Activated naive CD8-positive, alpha-beta T cell treated with anti-CD3 and anti-CD28 coated beads for 36 hours (primary cell): ENCODE measurements at places on chromosomes 6 and 20. TPM values are rescaled to one million over a fixed set of nuclear protein-coding genes. Genes with fewer than 3 reads are reported as not detected.

Gene PLEKHG1
- 4.5 TPM for total RNA-seq

Gene RGS17
- total RNA-seq: not detected

GRCh38 chr6:119978274-119978889, 628.8 kb upstream of the MAN1A1 start:
- DNase-seq: no peak

- no peak for DNase-seq
These were observed 101.7 kb downstream of the F13A1 start for GRCh38 chr6:6218759-6219085.

GRCh38 chr6:135162678-135163439, 18.2 kb upstream of the MYB start:
- DNase-seq: peak; percentile 48

- DNase-seq: peak; percentile 56
These were observed 111.2 kb downstream of the SCML4 start for GRCh38 chr6:107712665-107713551.

DNA sequence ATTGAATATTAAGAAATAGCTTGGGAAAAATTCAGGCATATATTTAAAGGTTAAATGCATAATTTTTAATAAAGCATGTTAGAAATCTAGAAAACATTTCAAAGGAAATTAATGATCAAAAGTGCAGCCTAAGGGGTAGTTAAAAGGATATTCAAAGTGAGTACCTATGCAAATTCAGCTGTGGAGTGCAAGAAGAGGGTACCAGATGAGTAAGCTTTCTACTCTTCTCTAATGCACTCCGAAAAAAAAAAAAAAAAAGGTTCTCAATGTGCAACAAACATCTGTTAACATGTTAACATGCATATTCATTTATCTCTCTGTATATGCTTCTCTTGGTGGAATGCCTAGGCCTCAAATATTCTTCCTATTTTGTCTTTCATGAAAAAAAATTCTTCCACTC, 32.0 kb upstream of the KATNA1 start:
- no peak for DNase-seq

GRCh38 chr6:157967020-157967419, 14.6 kb upstream of the SYNJ2 start:
- no peak for DNase-seq

DNA sequence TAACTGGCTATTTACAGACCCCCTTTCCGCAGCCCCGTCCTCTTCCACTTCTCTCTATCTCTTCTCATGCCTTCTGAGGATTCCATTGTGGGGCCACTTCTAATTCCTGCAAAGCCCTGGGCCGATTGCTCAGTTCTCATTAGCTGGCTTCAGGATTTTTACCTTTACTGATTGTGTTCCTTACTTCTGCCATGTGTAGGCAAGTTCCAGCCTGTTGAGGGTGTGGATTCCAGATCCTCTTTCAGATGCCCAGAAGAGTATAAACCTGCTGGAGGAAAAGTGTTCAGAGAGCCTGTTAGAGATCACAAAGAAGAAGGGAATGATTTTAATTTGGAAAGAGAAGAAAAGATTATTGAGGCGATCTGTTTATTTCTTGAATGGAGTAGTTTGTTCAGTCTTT, 5.4 kb downstream of the DSE start:
- DNase-seq: no peak

DNA sequence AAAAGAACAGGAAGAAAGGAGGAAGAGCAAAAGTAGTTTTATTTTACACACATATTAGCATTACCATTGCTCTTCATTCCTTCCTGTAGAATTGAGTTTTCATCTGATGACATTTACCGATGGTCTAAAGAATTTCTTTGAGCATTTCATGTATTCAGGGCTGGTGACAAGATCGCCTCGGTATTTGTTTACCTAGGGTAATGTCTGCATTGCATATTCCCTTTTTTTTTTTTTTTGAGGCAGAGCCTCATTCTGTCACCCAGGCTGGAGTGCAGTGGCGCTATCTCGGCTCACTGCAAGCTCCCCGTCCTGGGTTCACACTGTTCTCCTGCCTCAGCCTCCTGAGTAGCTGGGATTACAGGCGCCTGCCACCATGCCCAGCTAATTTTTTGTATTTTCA, 19.3 kb downstream of the RAB22A start:
- no peak for DNase-seq

DNA sequence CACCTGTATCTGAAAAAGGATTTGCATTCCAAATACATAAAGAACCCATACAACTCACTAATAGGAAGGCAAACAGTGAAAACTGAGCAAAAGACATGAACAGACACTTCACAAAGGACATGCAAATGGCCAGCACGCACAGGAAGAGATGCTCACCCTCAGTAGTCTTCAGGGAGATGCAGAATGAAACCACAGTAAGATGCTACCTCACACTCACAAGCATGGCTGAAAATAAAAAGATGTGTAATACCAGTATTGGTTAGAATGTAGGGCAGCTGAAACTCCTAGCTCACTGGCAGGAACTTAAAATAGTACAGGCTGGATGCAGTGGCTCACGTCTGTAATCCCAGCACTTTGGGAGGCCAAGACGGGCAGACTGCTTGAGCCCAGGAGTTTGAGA, 64.6 kb downstream of the SNX5 start:
- no peak for DNase-seq

DNA sequence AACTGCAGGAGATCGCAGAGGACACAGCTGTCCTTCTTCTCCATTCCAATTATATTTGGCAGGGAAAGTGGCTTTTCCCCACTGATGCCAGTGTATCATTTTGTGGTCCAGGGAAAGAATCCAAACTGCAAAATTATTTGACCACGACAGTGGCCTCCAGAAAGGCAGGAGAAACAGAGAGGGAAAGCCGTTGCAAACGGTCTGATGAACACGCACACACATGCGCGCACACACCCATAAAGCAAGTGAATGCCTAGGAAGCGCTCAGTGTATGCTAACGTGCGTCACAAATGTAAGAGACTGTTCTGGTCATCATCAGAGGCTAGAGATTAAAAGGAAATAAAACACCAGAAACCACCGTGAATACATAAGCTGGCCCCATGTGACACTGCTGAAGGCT, 54.0 kb downstream of the NPEPL1 start:
- no peak for DNase-seq

Gene FILIP1
- total RNA-seq: not detected

- no peak for DNase-seq
These were observed 626 bp downstream of the SLC13A3 start for GRCh38 chr20:46650575-46651090.
